ENCODE measurements at places on chromosomes 2 and 18. TPM values are rescaled to one million over a fixed set of nuclear protein-coding genes. Genes with fewer than 3 reads are reported as not detected.

DNA sequence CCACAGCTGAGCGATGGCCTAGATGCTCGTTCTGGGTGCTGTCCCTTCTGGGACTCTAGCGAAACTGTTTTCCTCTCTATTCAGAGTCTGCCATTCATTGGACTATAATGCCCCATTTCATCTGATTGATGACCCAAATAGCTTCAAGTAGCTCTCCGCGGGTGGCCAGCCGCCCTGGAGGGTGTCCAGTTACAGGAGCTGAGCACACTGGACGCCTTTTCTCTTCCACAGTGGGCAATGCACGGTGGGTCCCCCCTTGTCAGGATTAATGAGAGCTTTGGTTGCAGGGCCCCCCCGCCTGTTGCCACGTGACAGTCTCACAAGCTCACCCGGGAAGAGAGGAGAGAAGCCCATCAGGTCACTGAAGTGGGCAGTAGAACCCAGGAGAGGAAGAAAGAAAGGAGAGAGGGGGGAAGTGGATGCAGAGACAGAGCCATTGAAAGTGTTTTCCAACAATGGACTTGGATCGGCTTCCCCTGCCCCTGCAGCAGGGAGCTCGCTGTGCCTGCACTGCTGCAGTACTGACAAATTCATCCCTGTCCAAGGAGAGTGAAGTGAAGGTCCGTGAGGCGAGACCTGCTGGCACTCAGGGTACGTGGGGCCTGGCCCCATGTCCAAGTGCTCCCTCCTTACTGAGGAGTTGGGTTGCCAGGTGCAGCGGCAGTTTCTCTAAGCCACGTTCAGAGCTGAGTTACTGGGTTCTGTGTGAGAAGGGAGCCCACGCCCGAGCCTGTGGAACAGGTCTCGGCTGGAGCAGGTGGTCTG is 44.8 kb downstream of the DIPK1C start:
- no peaks in the 10 kb centered on the region for H3K27me3 ChIP-seq
- H3K4me3 ChIP-seq, result no peak overlapping the region
- no peak for DNase-seq
- H3K4me1 ChIP-seq, result no peaks in the 10 kb centered on the region

DNA sequence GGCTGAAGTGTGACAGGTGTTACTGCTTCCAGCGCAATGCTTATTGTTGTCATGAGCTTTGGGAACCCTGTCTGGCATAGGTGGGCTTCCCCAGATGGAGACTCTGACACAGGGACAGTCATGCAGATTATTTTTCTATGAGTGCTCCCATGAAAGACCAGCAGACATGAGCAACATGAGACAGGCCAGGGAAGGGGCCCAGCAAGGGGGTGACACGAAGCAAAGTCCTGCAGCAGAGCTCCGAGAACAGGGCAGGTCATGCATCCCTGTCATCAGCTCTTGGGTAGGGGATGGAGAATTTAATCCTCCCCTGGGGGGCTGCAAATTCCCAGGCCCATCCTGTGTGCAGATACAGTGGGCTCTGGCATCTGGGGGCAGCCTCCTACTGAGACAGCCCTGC is 77.4 kb downstream of the CTAGE1 start:
- H3K27me3 ChIP-seq, result no peaks in the 10 kb centered on the region
- H3K4me3 ChIP-seq, result no peak overlapping the region
- H3K36me3 ChIP-seq, result no peaks in the 10 kb centered on the region

GRCh38 chr2:122009561-122009960 is 254.1 kb downstream of the TSN start:
- H3K4me1 ChIP-seq, result no peaks in the 10 kb centered on the region
- no peak overlapping the region for H3K4me3 ChIP-seq
- peak; percentile 52 for DNase-seq
- peaks cover 4% of the 10 kb centered on the region for H3K36me3 ChIP-seq

MBD1 gene
- 57.2 TPM for total RNA-seq

DNA sequence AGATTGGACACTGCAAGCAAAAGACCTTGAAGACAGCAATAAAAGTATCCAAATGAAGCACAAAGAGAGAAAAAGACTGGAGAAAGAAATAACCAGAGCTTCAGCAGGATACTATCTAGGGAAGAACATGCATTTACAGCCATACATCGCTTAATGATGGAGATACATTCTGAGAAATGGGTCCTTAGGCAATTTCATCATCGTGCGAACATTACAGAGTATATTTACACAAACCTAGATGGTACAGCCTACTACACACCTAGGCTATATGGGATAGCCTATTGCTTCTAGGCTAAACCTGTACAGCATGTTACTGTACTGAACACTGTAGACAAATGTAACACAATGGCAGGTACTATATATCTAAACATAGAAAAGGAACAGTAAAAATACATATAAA is 11.9 kb downstream of the OLA1 start:
- H3K27ac ChIP-seq, result no peak overlapping the region
- DNase-seq, result no peak
- H3K36me3 ChIP-seq, result peaks cover 2% of the 10 kb centered on the region
- H3K4me1 ChIP-seq, result no peaks in the 10 kb centered on the region
- no peak overlapping the region for H3K4me3 ChIP-seq
- H3K27me3 ChIP-seq, result no peaks in the 10 kb centered on the region

- no peaks in the 10 kb centered on the region for H3K27me3 ChIP-seq
- no peak overlapping the region for H3K27ac ChIP-seq
- peaks cover 8% of the 10 kb centered on the region for H3K36me3 ChIP-seq
Observed at GRCh38 chr2:58466804-58467203, 225.7 kb upstream of the FANCL start.

GRCh38 chr2:24932715-24933114 is 12.7 kb upstream of the ADCY3 start:
- no peak overlapping the region for H3K4me3 ChIP-seq
- H3K4me1 ChIP-seq, result no peaks in the 10 kb centered on the region
- H3K27ac ChIP-seq, result no peak overlapping the region
- H3K36me3 ChIP-seq, result no peaks in the 10 kb centered on the region

NT5DC4 gene
- not detected for total RNA-seq

UGT1A8 gene
- total RNA-seq, result not detected

CLEC4F gene
- not detected for total RNA-seq

Measured in H9 (cell line).